Lower lobe of right lung (tissue), 2 donors: ENCODE measurements at places on chromosomes 13 and 19.

GRCh38 chr13:110989331-110989730 lies 74.5 kb upstream of the ANKRD10 start:
- no peaks in the 10 kb centered on the region for H3K36me3 ChIP-seq
- no peak for DNase-seq
- H3K4me1 ChIP-seq, result no peaks in the 10 kb centered on the region
- H3K4me3 ChIP-seq, result no peak overlapping the region
- H3K27ac ChIP-seq, result no peak overlapping the region

DNA sequence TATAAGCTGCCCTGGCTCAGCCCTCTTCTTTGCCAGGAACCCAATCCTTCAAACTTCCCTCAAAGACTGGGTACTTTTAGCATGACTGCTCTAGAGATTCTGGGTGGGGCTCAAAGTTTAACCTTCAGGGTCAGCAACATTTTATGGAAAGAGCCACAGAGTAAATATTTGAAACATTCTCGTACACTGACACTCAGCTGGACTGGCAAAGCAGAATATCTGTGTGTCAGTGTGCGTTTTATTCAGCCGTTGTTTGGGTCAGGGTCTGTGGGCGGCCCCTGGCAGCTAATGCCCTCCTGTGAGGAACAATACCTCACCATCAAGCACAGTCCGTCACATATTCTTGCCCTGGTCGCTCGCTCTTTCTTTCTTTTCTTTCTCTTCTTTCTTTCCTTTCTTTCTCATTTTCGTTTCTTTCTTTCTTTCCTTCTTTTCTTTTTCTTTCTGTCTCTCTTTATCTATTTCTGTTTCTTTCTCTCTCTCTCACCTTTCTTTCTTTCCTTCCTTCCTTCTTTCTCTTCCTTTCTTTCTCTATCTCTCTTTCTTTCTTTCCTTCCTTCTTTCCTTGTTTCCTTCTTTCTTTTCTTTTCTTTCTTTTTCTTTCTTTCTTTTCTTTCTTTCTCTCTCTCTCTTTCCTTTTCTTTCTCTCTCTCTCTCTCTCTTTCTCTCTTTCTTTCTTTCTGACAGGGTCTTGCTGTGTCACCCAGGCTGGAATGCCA lies 10.7 kb downstream of the DPRX start:
- H3K4me1 ChIP-seq, result no peaks in the 10 kb centered on the region
- no peak for DNase-seq
- H3K27me3 ChIP-seq, result no peaks in the 10 kb centered on the region
- no peak overlapping the region for H3K27ac ChIP-seq
- no peaks in the 10 kb centered on the region for H3K36me3 ChIP-seq

- peaks cover 7% of the 10 kb centered on the region for H3K4me1 ChIP-seq
- DNase-seq, result no peak
- no peaks in the 10 kb centered on the region for H3K27me3 ChIP-seq
- H3K27ac ChIP-seq, result no peak overlapping the region
- no peak overlapping the region for H3K4me3 ChIP-seq
- H3K36me3 ChIP-seq, result no peaks in the 10 kb centered on the region
Observed at GRCh38 chr13:32624441-32624840, 38.2 kb downstream of the PDS5B start.

DNA sequence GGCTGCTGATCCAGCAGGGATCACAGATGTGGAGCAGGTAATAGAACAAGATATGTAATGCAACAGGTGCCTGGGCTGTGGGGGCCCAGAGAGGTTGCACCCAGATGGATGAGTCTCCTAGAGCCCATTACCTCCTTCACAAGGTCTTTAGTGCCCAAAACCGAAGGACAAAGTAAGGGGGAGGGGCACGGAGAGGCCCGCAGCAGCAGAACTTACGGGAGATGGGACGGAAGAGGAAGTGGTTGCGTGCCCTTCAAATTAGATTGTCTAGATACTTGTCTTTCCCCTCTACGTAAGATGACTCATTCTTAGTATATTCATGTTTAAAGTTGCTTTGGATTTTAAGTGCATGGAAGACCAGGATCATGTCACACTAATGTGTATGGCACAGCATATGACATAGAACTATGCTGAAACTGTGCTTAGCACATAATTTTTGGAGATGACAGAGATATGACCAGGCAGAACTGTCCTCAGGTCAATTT lies 5.7 kb upstream of the MRPS31 start:
- peaks cover 14% of the 10 kb centered on the region for H3K4me1 ChIP-seq
- H3K27me3 ChIP-seq, result no peaks in the 10 kb centered on the region
- H3K27ac ChIP-seq, result peak overlapping the region; percentile 56
- H3K36me3 ChIP-seq, result no peaks in the 10 kb centered on the region
- no peak overlapping the region for H3K4me3 ChIP-seq

- H3K27ac ChIP-seq, result no peak overlapping the region
- no peak overlapping the region for H3K4me3 ChIP-seq
- peaks cover 18% of the 10 kb centered on the region for H3K4me1 ChIP-seq
- DNase-seq, result no peak
- H3K36me3 ChIP-seq, result no peaks in the 10 kb centered on the region
- H3K27me3 ChIP-seq, result no peaks in the 10 kb centered on the region
Observed at GRCh38 chr19:42469311-42470235, 26.8 kb upstream of the CXCL17 start.

- no peak overlapping the region for H3K4me3 ChIP-seq
- H3K4me1 ChIP-seq, result no peaks in the 10 kb centered on the region
- peaks cover 36% of the 10 kb centered on the region for H3K27me3 ChIP-seq
- DNase-seq, result no peak
- no peak overlapping the region for H3K27ac ChIP-seq
Observed at GRCh38 chr13:111854403-111854802, 212.5 kb upstream of the SOX1 start.

DNA sequence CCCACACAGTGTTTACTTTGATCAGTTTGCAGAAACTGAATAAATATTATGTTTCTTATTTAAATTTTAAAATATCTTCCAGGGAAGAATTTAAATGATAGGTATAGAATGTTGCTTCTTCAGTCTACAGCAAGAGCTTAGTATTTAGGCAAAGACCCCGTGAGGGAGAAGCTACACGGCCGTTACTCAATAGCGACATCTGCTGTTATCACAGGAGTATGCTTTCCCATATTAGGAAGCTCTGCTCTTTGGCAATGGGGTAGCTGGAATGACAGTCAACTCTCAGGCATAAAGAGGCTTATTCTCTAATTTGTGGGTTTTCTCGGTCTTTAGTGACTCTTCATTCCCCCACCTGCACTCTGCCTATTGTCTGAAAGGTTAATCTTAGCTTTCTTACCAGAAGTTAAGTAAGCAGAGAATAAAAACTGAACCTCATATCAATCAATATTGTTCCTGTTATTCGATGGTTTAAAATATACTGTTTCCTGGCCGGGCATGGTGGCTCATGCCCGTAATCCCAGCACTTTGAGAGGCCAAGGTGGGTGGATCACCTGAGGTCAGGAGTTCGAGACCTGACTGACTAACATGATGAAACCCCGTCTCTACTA lies 13.2 kb upstream of the LHFPL6 start:
- DNase-seq, result no peak
- H3K27me3 ChIP-seq, result no peaks in the 10 kb centered on the region
- H3K36me3 ChIP-seq, result no peaks in the 10 kb centered on the region
- H3K4me3 ChIP-seq, result no peak overlapping the region

DNA sequence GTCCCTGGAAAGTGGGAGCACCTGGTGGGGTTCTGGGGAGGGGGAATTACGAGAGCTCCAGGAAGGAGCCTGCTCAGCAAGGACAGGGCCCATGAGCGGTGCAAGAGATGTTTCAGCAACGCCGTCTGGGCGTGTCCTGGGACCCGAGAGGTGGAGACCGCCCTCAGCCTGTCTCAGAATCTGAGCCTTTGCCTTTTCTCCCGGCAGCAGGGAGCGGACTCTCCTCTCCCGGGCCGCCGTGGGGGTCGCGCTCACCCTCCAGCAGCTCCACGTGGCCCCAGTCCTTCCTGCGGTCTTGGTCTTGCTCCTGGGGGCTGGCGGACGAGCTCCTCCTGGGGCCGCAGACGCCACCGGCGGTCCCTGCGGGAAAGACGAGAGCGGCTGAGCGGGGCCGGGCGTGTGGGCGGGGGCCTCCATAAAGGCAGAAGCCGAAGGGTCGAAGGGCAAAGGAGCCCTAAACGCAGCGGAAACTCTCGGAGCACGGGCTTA lies 714 bp downstream of the POLRMT start:
- H3K27me3 ChIP-seq, result no peaks in the 10 kb centered on the region
- DNase-seq, result peak; percentile 73
- H3K4me3 ChIP-seq, result peak overlapping the region; percentile 91
- H3K36me3 ChIP-seq, result peaks cover 34% of the 10 kb centered on the region
- peak overlapping the region; percentile 72 for H3K27ac ChIP-seq

DNA sequence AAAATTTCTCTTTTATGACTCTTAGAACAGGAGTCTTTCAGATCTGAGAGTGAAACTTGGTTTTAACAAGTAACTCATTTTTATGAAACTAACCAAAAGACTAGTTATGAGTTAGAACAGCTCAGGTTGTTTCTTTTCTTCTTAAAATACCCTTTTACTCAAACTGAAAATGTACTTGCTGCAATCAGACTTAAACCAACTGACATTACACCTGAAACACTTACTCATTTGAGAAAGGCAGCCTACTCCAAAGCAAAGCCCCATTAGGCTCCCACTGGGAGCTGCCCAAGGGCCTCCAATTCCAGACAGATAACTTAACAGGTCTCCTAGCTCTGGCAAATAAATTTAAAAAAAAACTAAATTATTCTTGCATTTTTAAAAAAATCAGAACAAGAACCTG lies 3.6 kb downstream of the FOXO1 start:
- DNase-seq, result no peak
- H3K27me3 ChIP-seq, result no peaks in the 10 kb centered on the region
- peaks cover 54% of the 10 kb centered on the region for H3K4me1 ChIP-seq
- no peaks in the 10 kb centered on the region for H3K36me3 ChIP-seq
- H3K27ac ChIP-seq, result peak overlapping the region; percentile 99

GRCh38 chr13:20209948-20210347 lies 17.2 kb upstream of the GJB2 start:
- H3K4me3 ChIP-seq, result no peak overlapping the region
- H3K27ac ChIP-seq, result no peak overlapping the region

DNA sequence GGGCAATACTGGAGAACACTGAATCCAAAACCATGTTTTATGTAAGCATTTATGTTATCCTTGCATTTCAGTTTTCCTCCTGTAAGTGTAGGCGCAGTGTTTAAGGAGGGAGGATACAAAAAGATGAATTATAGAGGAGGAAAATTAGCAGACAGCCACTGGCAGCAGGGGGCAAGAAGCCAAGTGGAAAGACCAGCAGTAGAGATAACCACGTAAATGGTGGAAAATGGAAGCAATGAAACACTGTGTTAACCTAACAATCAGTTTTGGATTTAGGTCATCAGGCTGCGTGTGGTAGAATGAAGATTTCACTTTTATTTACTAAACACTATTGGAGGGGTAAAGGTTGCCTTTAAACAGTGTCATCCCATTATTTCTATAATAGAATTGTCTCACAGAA lies 447.3 kb downstream of the GPC6 start:
- no peaks in the 10 kb centered on the region for H3K27me3 ChIP-seq
- H3K4me1 ChIP-seq, result no peaks in the 10 kb centered on the region
- no peak for DNase-seq
- H3K4me3 ChIP-seq, result no peak overlapping the region
- no peaks in the 10 kb centered on the region for H3K36me3 ChIP-seq

DNA sequence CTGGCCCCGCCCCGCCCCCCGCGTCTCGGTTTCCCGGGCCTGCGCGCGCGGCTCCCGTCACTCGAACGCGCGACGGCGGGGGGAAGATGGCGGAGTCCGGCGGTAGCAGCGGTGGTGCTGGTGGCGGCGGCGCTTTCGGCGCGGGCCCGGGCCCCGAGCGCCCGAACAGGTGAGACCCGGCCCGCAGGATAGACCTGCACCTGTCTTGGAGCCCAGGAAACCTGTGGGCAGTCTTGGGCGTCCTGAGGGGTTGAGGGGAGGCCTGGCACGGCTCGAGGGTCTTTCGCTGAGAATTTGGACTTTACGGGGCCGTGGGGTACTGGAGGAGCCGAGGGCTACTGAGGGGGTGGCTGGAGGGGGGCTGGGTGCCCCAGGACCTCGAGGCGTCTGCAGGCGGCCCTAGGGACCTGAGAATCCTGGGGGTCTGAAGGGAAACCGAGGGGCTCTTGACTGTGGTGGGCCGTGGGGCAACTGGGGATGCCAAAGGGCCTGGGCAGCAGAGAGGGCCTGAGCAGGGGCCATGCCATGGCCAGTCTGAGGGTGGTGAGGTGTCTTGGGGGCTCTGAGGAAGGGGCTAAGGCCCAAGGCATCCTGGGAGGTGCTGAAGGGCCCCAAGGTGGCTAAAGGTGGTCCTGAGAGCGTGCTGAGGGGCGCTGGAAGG lies at the start of gene KLHL26:
KLHL26 (plus strand) TSS at position 60 of the 661 bp plus-strand sequence; CDS start at position 87, 27 bp downstream.
- peak within 1 kb of the TSS; percentile 78 for H3K4me3 ChIP-seq
- H3K27me3 ChIP-seq, result no peaks in the 10 kb centered on the region
- peaks cover 20% of the 10 kb centered on the region for H3K4me1 ChIP-seq
- peak within 1 kb of the TSS; percentile 87 for H3K27ac ChIP-seq
- H3K36me3 ChIP-seq, result peaks cover 4% of the 10 kb centered on the region

GRCh38 chr13:50094615-50095293 lies 79.5 kb downstream of the KCNRG start:
- no peak for DNase-seq
- no peaks in the 10 kb centered on the region for H3K27me3 ChIP-seq

- DNase-seq, result no peak
- H3K36me3 ChIP-seq, result no peaks in the 10 kb centered on the region
- H3K4me1 ChIP-seq, result no peaks in the 10 kb centered on the region
- no peak overlapping the region for H3K27ac ChIP-seq
- H3K27me3 ChIP-seq, result no peaks in the 10 kb centered on the region
Observed at GRCh38 chr13:112231451-112232083, 144.6 kb upstream of the SPACA7 start.

DNA sequence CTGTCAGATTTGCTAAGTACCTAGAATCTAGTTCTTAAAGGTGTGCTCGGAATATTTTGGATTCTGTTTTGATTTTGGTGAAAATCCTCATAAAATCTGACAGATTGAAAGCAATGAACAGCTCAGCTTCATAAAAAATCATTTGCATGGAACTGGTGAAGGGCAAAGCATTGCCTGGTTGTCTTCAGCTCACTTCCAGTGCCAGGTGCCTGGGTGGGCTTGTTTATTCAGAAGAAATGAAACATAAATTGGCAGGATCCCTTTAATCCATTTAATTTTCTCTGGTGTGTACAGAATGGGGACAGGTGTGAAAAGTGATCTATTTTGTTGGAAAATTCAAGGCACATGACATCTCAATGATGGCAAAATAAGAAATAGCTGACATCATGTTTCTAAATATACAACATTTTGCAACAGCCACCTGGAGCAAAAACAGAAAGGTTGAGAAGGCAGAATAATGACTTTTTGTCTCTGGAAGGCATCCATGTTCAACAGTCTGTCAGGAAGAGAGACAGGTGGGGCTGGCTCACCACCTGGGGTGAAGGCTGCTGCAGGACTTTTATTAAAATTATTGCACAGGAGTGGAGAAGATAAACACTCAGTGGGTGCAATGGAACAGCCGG lies 52.2 kb downstream of the RFC3 start:
- H3K4me1 ChIP-seq, result no peaks in the 10 kb centered on the region
- H3K4me3 ChIP-seq, result no peak overlapping the region
- H3K27me3 ChIP-seq, result no peaks in the 10 kb centered on the region

- H3K27ac ChIP-seq, result no peak overlapping the region
- no peak overlapping the region for H3K4me3 ChIP-seq
- no peaks in the 10 kb centered on the region for H3K27me3 ChIP-seq
- no peaks in the 10 kb centered on the region for H3K36me3 ChIP-seq
- DNase-seq, result no peak
Observed at GRCh38 chr13:36026531-36026930, 104.7 kb downstream of the DCLK1 start.

- no peaks in the 10 kb centered on the region for H3K36me3 ChIP-seq
- DNase-seq, result no peak
- peak overlapping the region; percentile 46 for H3K27ac ChIP-seq
- H3K4me1 ChIP-seq, result peaks cover 44% of the 10 kb centered on the region
- H3K4me3 ChIP-seq, result no peak overlapping the region
Observed at GRCh38 chr19:35216833-35217648, 11.5 kb downstream of the FAM187B start.

- no peak overlapping the region for H3K4me3 ChIP-seq
- no peaks in the 10 kb centered on the region for H3K27me3 ChIP-seq
- H3K4me1 ChIP-seq, result no peaks in the 10 kb centered on the region
Observed at GRCh38 chr13:95319551-95320274, 18.5 kb upstream of the ABCC4 start.
